SK-N-SH (cell line): ENCODE measurements at places on chromosomes 13 and 19.

GRCh38 chr13:108281901-108282300, 12.4 kb downstream of the TNFSF13B start:
- DNase-seq = no peak

- DNase-seq = no peak
These were observed 331.3 kb downstream of the NDFIP2 start for GRCh38 chr13:79812070-79812850.

GRCh38 chr13:46361276-46361934, 25.6 kb downstream of the RUBCNL start:
- DNase-seq = no peak

DNA sequence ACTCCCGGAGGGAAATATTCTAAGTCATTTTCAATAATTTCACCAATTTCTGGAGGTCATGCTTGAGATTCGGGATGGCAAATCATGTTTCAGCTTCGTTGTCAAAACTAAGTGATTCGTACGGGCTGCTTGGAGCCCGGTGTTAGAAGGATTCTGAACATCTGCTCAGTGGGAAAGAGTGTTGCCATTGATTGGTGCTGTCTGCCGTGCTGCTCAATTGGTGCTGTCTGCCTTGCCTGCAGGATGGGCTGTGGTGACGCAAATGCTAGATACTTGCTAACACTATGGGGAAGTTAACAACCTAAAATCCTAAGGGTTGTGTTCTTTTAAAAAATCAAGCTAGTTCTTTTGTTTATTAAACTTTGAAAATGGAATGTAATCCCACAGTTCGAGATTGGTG, 17.3 kb upstream of the CACNG8 start:
- peak; percentile 78 for DNase-seq

GRCh38 chr13:50509771-50510441, 333.6 kb downstream of the DLEU7 start:
- DNase-seq = no peak

- peak; percentile 11 for DNase-seq
These were observed 1.1 kb downstream of the TM6SF2 start for GRCh38 chr19:19271828-19272599.

DNA sequence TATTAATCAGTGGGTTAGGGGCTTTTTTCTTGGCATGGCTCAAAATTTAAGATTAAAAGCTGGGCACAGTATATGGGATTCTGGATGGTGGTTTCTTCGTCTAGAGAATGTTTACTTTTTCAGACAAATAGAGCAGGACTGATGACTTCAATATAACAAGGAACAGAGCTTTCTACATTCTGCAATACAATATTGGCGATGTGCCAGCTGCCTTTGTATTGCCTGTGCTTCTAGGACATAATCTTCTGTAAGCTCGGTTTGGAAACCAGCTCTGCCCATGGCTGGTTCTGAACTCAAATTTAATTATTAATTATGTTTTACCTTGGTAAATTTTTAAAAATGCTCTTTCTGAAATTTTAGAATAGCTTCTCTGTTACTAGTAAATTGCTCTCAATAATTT, 139.1 kb upstream of the TRPC4 start:
- DNase-seq = no peak

DNA sequence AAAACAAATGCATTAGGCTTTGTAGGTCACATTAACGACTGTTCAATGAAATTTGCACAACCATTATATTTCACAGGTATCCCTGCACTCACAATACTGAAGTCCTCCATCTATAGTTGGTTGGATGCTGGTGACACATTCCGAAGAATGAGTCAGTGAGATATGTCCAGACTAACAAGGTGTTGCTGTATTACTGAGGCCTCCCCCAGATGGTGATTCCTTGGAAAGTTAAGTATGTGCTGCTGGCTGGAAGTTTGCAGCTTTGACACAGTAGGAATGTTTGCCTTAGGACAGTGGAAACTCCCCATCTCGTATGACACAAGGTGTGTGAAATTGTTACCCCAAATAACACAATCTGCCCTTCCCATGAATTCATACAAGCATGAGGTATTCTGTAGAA, 46.6 kb downstream of the FGF14 start:
- DNase-seq = no peak

- no peak for DNase-seq
These were observed 1.7 kb downstream of the ITM2B start for GRCh38 chr13:48234566-48235340.

DNA sequence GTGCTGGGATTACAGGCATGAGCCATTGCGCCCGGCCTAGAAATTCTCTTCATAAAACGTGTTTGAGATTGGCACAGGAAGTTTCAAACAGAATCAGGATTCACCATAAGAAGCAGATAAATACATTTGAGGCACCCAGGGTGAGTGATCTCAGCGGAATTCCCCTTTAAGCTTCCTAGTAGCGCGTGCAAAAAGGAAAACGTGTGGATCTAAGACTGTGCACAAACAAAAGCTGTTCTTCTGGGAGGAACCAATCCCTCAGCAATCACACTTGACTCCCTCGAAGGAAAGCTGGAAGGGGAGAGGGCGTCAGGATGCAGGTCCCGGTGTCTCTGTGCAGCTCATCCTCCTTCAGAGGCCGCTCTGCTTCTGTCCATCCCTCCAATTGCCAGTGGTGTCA, 15.5 kb downstream of the MCF2L start:
- DNase-seq = no peak

- no peak for DNase-seq
These were observed 691.1 kb upstream of the SLC10A2 start for GRCh38 chr13:103757361-103757760.
